ENCODE measurements at places on chromosomes 16 and 17.

DNA sequence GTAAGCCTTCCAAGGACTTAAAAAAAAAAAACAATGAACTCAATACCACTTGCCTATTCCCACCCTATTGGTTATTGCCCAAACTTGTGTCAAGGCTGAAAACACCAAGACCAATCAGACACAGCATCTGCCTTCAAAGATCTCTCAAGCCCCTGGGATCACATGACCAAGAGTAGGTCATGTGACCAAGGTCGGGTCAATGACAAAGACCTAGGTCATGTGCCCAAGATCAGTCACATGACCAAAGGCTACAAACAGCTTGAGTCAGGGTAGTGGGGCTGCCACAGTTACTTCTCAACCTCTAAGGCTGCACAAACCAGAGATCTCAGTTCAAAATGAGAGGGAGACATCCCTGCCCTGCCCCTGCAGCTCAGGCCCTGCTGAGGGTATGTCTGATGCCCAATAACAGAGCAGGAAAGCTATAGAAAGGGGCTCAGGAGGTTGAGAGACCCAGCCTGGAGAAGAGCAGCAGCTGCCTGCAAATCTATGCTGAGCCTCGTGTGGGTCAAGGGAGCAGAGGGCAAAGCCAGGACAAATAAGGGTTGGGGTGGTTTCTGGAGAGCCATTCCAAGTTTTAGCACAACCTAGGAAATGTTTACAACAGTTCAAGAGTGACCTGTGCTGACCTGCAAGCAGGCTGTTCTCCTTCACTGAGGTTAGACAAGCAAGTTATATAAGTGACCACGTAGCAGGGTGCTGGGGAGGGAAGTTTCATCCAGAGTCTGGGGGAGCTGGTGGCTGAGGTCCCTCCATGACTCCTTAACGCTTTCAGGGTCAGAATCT is 48.8 kb downstream of the PIMREG start:
- no peak for DNase-seq

DNA sequence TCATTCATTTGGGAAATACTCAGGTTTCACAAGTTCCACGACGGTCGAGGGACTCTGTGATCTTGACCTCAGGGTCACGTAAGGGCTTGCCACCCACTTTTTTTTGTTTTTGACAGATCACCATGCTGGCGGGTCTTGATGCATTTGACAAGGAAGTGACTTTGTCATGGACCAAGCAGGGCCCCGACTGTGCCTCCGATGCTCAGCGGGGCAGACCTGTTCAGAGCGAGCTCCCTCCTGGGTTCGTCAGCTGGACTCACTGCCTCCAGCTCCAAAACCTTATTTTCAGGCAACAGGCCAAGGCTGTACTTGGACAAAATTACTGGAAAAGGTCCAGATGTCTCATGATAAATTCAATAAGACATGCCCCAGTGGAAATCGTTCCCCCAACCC is 9.0 kb upstream of the CLEC18A start:
- DNase-seq, result no peak

- DNase-seq, result peak; percentile 95
Observed at GRCh38 chr16:22216191-22216831, 10.2 kb downstream of the EEF2K start.

DNA sequence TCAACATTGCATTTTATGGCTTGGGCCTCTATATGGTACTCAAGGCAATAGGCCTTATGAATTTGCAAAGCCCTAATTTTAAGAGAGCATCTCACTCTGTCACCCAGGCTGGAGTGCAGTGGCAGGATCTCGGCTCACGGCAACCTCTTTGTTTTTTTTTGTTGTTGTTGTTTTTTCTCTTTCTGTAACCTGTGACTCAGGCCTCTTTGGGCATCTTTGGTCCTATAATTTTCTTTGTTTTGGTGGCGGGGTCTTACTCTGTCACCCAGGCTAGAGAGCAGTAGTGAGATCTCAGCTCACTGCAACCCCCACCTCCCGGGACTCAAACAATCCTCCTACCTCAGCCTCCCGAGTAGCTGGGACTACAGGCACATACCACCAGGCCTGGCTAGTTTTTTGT is 21.8 kb upstream of the HERPUD1 start:
- DNase-seq, result no peak

DNA sequence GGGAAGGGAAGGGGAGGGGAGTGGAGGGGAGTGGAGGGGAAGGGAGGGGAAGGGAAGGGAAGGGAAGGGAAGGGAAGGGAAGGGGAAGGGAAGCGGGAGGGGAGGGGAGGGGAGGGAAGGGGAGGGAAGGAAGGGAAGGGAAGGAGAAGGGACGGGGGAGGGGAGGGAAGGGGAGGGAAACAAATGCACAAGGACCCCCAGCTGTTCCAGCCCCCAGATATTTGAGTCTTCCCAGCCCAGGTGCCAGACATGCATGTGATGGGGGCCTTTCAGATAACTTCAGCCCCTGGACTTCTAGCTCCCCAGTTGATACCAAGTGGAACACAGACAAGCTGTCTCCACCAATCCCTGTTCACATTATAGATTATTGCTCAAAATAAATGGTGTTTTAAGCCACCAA is 14.7 kb upstream of the KDM8 start:
- DNase-seq, result no peak

- DNase-seq, result no peak
Observed at GRCh38 chr17:77178050-77178449, 37.3 kb downstream of the SEC14L1 start.
